ENCODE measurements at places on chromosomes 6 and 20.

DNA sequence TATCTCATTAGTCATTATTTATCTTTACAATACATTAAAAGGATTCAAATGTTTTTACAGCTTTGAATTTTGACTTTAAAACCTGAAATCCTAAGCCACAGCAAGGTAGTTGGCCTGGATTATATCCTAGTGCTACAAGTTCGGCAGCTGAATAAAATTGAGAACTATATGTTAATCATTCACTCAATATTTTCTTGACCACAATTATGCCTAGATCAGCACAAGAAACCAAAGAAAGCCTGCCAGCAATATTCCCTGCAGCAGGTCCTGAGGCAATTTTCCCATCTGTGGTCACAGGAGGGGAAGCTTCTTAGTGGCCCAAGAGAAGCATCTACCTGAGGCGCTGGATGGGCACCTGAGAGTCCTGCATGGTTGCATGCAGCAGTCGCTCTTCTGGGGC is 183.5 kb downstream of the GMDS start:
- DNase-seq, result no peak

DNA sequence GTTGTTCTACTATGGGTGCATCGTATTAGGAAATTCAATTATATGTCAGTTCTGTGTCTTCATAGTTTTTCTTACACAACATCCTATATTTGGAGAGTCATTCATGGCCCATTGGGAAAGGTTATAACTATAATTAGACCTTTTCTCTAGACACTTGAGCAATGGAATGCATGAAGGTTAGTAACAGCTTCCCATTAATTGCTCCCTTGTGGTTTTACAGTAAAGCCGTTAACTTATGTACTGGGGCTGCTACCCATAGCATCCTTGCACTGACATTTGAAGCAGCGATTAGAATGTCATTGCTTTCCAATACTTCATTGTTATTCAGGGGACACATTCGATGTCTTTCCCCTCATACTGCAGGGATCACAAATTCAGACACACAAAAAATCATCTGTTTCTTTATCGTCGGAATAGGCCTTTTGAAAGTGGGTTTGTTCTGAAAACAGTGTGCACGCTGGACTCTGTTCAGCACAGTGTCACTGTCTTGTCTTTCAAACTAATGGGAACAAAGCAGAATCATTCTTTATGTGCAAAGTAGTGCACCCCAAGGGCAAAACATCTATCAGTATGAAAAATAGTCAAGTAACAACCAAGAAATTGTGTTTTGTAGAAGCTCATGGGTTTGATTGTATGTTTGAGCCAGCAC is 634.3 kb upstream of the MAP3K7 start:
- DNase-seq, result no peak

GRCh38 chr20:50460608-50461267 is 49.4 kb upstream of the PTPN1 start:
- DNase-seq, result no peak

- no peak for DNase-seq
Observed at GRCh38 chr6:5302220-5302946, 41.1 kb downstream of the FARS2 start.

DNA sequence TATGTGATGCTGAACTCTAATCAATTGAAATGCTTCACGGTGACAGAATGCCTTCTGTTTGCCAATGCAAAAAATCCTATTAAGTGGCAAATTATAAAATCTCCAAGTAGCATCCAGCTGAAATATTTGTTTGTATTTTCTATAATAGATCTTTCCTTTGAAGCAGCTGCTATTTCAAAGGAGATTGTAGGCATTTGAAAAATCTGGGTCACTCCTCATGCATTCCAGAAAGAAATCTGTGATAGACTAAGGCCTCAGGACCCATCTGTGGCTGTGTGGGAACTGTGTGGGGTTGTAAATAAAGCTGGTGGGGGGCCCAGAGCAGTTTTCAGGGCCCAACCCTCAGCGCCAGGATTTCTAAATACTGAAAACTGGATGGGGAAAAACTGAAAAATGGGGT is 216.9 kb upstream of the ARG1 start:
- no peak for DNase-seq

GRCh38 chr20:33859157-33859695 is 48.1 kb downstream of the CHMP4B start:
- no peak for DNase-seq

DNA sequence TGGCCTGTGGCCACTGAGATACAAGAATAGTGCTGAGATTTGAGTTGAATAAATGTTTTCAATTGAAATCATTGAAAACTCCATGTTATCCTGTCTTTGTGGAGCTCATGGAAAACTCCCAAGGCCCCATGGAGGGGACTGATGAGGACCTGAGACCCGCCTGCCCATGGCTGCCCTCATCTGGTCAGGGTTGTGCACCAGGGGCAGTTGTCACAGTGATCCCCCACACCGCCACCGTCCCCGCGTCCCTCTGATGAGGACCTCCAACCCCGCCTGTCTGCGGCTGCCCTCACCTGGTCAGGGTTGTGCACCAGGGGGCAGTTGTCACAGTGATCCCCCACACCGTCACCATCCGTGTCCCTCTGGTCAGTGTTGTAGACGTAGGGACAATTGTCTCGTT is 27.8 kb downstream of the THBS2 start:
- no peak for DNase-seq

DNA sequence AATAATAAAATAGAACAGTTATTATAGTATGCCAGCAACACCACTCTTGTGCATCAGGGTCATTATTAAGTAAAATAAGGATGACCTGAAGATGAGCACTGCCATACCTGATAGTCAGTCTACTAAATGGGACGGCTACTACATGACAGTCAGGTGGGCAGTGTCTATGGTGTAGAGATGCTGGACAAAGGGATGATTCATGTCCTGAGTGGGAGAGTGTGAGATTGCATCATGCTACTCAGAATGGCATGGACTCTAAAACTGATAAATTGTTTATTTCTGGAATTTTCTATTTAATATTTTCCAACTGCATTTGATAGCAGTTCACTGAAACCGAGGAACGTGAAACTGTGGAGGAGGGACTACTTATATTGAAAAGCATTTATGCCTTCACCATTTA is 38.8 kb downstream of the SNX9 start:
- DNase-seq, result no peak

- DNase-seq, result no peak
Observed at GRCh38 chr6:63543001-63543400, 29.3 kb upstream of the LOC128125822 start.

DNA sequence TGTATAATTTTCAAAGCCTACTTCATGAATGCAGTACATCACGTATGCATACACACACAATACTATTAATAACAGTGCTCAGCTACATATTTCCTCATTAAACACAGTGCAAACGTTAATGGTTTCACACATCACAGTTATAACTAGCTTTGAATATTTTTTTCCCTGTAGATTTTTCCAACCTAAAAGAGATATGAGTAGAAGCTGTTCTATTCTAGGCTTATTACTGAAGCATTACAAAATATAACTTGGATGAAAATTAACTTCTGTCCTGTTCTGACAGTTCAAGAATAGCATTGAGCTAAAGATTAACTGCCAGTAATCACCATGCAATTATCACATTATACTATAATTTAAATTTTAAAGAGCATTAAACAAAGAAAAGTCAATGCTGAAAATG is 6.2 kb downstream of the LMBRD1 start:
- no peak for DNase-seq

GRCh38 chr20:25013478-25014380 is 21.2 kb upstream of the APMAP start:
- no peak for DNase-seq

GRCh38 chr6:4164456-4164855 is 29.1 kb upstream of the ECI2 start:
- no peak for DNase-seq

DNA sequence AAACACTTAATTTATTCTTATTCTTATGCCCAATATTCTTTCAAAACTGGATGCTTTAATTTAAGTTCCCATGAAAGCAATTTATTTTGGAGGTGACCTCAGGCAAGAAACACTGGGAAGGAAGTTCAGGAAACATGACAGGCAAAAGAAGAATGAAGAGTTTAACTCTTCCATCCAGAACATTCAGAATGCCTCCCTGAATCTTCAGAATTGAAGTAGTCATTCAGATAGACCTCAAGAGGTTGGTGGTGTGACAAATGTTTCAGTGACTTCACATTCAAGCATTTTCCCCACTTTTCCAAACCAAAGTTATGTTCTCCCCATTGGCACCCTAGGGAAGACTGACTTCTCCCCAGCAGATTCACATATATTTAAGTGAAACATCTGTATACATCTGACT is 110.5 kb downstream of the HAO1 start:
- DNase-seq, result no peak

DNA sequence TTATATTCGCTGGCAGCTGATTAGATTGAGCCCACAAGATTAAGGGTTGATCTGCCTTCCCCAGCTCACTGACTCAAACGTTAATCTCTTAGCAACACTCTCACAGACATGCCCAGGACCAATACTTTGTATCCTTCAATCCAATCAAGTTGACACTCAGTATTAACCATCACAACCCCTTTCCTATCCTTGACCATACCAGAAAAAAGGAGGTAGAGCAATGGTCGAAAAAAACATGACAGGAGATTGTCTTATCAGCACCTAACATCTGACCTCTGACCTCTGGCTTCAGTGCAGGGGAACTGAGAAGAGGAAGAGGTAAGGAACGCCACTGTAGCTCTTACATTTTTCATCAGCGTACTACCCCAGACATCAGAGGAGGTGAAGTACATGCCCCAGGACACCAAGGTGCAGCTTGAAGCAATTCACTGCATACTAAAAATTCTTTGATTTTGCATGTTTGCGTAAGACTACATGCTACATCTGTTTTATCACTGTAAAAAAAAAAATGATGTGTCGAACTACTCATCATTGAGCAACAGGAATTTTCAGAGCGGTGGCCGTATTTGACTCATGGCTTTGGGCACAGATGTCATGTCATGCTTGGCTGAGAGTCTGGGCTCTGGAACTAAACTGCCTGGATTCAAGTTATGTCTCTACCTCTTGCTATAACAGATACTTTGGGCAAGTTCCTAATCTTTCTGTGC is 188.0 kb upstream of the TAB2 start:
- no peak for DNase-seq

DNA sequence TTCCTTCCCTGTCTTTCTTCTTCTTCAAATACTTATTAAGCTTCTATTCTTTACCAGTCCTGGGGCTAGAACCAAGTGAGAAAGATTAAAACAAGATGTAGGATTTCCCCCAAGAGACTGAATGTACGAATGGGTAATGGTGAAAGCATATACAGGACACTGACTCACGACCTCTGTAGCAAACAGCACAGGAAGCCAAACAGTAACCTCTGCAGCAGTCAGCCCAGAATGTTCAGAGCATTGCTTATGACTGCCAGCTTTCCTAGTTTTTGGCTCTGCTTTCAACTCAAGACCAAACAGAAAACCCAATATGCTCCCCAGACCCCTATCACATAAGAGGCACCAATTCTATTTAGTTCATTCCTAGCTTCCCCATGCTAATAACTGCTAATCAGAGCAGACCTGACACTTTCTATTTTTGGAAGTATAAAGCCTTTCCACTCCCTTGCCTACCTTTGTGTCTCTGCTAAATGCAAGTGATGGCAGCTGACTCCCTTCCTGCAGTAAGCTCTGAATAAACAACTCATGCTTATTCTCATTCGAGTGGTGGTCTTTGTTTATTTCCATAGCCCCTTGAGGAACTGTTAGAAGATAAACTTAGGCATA is 690.6 kb downstream of the EPM2A start:
- DNase-seq, result no peak

DNA sequence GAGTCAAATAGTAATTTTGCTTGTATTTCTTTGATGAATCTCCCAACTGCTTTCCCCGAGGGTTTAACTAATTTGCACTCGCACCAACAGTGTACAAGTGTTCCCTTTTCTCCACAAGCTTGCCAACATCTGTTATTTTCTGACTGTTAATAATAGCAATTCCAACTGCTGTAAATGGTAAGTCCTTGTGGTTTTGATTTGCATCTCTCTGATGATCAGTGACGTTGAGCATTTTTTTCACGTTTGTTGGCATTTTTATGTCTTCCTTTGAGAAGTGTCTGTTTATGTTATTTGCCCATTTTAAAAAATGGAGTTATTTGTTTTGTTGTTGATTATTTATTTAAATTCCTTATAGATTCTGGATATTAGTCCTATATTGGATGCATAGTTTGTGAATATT is 399.8 kb upstream of the MAN1A1 start:
- no peak for DNase-seq

DNA sequence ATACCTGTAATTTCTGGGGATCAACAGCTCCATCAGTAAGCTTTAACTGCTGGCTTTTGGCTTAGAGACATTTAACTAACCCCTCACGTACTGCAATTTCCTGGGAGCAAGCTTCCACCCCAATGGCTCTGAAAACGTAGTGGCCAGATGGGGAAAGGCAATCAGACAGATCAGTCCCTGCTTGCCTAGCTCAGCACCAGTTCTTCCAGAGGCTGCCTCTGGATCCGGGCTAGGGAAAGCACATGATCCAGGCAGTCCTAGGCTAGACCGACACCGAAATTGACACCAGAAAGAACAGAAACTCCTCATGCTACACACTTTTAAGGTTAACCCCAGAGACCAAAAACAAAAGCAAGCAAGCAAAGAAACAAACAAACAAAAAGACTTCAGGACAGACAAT is 13.3 kb downstream of the PREP start:
- no peak for DNase-seq

DNA sequence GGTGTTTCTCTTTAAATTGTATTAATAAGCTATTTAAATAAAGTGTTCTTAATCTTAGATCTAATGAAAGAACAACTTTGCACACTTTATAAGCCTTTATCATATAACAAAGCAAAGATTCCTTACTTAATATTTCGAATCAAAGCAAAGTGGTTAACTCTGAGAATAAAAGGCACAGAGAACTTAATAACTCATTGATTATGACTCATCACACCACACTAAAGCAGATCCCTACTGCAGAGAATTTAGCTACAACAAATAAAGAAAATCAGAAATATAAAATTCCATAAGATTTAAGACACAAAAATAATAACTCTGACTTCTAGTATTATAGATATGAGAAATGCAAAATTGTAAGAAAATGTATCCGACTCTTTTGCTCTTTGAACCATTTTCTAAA is 135.6 kb upstream of the RUNX2 start:
- no peak for DNase-seq

- no peak for DNase-seq
Observed at GRCh38 chr6:159461998-159462397, 231.0 kb downstream of the SOD2 start.

GRCh38 chr20:57714409-57715267 is 4.8 kb upstream of the PMEPA1 start:
- DNase-seq, result no peak

All from activated gamma-delta T cell (primary cell).